ENCODE measurements at places on chromosomes 3 and 15.
A peak's percentile ranks its signal among the peaks of the same experiment; 100 is the strongest.

GRCh38 chr3:98710067-98710659 lies 53.0 kb upstream of the ST3GAL6 start:
- DNase-seq = no peak

DNA sequence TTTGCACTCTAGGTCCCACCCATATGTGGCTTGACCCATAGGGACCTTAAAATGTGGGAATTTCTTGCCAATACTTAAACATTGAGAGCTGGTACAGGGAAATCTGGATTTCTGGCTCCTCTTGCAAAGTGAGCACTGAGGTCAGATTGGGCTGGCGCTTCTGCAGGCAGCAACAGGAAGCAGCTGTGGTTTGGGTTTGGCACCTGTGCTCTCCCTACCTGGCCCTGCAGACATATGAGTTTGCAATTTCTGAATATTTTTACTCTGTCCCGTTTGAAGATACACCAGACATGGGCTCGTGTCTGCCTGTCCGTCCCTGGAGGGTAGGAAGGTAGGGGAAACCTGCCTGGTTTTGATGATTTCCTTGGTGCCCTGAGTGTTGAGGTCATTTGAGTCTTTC lies 74.8 kb upstream of the SEC13 start:
- DNase-seq = no peak

DNA sequence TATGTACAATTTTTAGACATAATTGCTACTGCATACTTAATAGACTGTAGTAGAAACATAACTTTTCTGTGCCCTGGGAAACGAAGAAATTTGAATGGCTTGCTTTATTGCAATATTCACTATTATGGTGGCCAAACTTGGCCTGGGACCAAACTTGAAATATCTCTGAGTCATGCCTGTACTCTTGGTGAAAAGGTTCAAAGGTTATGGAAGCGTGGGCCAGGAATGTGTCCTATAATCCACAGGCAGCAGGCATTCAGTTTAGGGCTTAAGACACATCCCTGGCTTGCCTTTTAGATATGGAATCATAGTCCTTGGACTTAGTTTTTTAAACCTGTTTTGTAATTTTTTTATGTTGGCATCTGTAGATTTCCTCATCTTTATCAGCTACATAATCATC lies 124.3 kb downstream of the LRIG1 start:
- DNase-seq = peak; percentile 94

DNA sequence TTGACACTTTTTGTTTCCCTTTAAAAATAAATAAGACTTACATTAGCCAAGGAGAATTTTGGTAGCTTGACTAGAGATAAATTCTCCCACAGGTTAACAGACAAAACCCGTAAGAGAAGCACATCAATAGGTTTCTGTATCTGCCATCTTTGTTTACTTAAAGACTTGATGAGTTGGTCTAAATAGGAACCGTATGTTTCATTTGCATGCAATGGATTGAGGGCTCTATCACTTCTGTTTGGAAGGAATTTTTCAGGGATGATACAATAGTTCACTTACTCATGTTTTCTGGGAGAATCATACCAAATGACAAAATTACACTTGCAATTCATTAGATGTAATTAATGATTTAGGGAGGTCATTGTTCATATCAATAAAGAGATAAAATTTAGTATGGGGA lies 631.5 kb upstream of the NR2F2 start:
- peak; percentile 23 for DNase-seq

- DNase-seq = no peak
Observed at GRCh38 chr3:67624687-67625086, 29.7 kb downstream of the SUCLG2 start.

- DNase-seq = no peak
Observed at GRCh38 chr15:77577366-77577950, 55.3 kb downstream of the LINGO1 start.

DNA sequence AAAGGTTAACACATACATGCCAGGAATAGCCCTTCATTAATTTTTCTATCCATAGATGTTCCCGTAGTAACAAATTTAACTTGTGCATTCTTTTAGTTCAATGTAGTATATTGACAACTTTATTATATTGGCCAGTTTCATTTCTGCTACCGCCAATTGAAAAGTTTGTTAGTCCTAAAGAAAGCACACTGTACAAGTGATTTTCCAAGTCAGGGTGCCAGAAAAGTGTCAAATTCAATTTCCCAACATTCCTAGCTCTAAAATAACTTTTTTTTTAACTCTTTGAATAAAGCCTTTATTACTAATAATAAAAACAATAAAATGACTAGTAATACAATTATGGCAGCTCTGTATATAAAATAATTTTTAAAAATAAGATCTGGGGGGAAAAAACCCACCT lies 68.9 kb downstream of the IMPG2 start:
- DNase-seq = no peak

GRCh38 chr3:106086636-106087035 lies 217.8 kb upstream of the CBLB start:
- no peak for DNase-seq
